ENCODE measurements at places on chromosomes 13 and 19.

DNA sequence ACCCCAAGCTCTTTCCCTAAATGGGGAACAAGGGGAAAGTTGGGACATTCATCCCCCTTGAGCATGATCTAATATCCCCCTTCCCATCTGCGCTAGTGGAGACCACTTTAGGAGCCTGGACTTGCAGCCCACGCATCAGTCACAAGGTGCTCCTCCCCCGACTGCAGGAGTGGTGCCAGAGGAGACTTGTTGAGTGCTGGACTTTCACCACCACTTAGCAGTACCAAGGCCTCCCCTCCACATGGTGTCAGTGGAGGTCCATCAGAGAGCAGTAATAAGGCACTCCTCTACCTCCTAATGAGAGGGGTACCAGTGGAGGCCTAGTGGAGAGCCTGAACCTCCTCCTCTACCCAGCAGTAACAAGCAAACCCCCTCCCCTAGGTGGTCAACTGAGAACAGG, 22.5 kb downstream of the CAB39L start:
- peak; percentile 8 for DNase-seq

DNA sequence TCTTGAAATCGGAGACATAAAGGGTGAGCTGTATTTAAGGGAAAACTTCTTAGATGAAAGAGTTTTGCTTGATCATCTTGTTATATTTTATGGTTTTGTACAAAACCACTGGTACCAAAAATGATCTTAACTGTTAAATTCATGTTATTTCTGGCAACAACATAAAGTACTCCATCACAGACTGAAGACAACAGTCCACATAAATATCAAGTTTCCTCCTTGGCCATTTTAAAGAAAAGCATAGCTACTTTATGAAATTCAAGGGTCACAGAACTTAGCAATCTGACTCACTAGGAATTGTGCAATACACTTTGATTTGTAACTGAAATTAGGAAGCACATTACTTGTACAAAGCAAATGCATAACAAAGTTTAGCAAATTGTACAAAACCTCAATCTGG, 66.3 kb downstream of the TBC1D4 start:
- DNase-seq: peak; percentile 79

GRCh38 chr13:63408331-63409189, 1992.9 kb upstream of the PCDH20 start:
- DNase-seq: no peak

GRCh38 chr13:95559100-95559499, 6.6 kb downstream of the CLDN10 start:
- peak; percentile 34 for DNase-seq

GRCh38 chr19:47765523-47766358, 12.8 kb upstream of the SELENOW start:
- peak; percentile 69 for DNase-seq

- DNase-seq: no peak
Measured at GRCh38 chr19:38062959-38063761, 156.2 kb downstream of the SIPA1L3 start.

GRCh38 chr13:114310956-114311355, 3.3 kb upstream of the CHAMP1 start:
- DNase-seq: no peak

GRCh38 chr13:24168979-24169378, 8.5 kb downstream of the SPATA13 start:
- no peak for DNase-seq

GRCh38 chr13:42056146-42056545, 7.7 kb downstream of the DGKH start:
- DNase-seq: no peak

DNA sequence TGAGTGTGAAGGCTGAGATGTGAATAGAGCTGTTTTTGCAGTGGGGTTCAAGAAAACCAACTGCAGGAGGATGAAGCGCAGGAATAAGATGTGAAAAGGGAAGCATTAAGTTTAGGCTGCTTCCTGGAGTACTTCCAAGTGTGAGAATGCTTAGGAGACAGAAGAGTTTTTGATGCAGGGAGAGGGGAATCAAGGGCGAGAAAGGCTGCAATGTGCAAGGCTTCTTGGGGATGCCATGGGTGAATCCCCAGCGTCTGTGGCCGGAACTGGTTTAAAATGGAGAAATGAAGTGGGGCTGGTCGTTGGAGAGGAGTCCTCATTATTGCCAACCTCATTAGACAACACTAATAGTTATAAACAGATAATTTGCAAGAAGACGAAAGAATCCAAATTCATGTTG, 764.9 kb downstream of the LIG4 start:
- peak; percentile 14 for DNase-seq

GRCh38 chr13:52955472-52955874, 73.1 kb upstream of the OLFM4 start:
- DNase-seq: no peak

- no peak for DNase-seq
Measured at GRCh38 chr13:101121608-101122007, 294.7 kb downstream of the NALCN start.

- no peak for DNase-seq
Measured at GRCh38 chr13:114082849-114083645, 49.4 kb downstream of the RASA3 start.

GRCh38 chr13:75145927-75146326, 336.0 kb downstream of the TBC1D4 start:
- DNase-seq: no peak

DNA sequence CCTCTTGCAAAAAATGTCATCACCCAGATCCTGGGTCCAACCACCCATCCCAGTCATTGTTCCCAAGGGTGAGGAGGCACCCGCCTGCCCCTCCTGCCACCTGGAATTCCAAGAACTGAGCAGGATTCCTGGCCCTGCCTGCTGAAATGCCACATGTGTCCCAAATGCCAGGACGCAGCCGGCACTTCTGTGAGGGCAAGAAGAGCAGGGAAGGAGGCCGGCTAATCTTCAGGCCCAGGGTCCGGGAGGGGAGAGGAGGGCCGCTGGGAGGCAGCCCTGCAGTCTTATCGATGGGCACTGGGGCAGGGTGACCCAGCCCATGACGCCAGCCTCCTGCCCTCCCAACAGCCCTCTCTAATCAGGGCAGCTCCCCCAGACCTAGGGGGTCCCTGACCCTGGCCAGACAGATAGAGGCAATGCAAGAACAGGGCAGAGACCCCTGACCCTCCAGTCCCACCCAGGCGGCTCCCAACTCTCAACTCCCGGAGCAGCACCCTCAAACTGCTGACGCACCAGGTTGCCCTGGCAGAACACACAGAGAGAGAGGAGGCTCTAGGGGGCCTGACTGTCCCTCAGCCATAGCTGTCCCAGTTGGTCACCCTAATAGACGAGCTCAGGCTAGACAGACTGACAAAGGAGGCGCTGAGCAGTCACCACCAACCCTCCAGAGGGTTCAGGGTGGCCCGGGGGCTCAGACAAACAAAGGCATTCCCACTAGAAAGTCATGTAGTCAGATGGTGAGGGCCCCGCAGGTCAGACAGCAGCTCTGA, 1.5 kb downstream of the MFSD12 start:
- no peak for DNase-seq

DNA sequence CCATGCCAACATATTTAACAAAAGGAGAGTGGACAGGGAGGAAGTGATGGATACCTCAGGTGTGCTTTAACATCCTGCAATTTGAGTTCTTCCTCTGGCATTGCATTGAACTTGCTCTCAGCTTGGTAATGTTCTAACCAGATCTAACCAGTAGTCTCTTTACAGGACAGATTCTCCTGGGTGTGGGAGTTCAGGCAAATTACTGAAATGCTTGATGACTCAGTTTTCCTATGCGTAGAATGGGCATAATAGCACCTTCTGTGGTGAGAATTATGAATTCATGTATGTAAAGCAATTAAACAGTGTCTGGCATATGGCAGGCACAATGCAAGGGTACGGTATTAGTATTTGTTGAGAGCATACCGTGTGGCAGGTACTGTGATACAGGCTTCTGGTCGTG, 3.6 kb downstream of the AKAP11 start:
- DNase-seq: no peak

Measured in MCF 10A (cell line).